ENCODE measurements at places on chromosomes 2 and 18.
A peak's percentile ranks its signal among the peaks of the same experiment; 100 is the strongest.

- no peak for DNase-seq
Observed at GRCh38 chr2:59308108-59308507, 1067.0 kb upstream of the FANCL start.

GRCh38 chr2:28523902-28524301, 28.0 kb downstream of the PLB1 start:
- DNase-seq, result no peak

DNA sequence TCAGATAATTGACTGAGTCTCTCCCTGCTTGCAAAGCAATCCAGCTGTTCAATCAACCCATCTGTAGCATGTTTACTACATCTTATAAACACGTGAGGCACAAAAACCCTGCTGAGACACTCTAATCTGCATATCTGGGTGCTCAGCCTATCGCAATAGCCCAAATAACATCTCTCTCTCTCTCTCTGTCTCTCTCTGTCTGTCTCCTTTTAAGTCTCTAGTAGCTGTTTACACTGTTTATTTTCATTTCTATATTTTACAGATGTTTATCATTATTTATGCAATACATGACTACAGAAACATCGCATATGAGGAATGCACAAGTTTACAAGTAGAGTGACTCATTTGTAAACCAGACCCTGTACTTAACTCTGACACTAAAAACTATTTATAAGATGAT, 422.1 kb upstream of the DSEL start:
- DNase-seq, result no peak

DNA sequence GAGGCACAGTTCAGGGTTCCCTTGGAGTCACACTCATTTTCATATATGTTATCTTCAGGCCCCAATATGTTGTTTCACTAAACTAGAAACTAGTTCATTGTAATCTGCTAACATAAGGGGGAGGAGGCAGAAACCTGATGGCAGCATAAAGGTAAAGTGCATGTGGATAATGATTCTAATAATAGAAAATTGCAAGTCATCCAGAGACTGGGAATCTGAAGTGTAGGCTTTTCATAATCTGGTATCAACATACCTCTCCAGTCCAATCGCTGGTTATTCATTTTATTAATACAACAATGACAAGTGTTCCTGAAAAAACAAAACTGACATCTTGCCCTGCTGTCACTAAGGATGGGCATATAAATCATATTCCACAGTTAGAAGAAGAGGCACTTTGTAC, 326.3 kb upstream of the ZNF804A start:
- DNase-seq, result no peak

GRCh38 chr2:86372641-86373502, 35.4 kb upstream of the REEP1 start:
- peak; percentile 49 for DNase-seq

DNA sequence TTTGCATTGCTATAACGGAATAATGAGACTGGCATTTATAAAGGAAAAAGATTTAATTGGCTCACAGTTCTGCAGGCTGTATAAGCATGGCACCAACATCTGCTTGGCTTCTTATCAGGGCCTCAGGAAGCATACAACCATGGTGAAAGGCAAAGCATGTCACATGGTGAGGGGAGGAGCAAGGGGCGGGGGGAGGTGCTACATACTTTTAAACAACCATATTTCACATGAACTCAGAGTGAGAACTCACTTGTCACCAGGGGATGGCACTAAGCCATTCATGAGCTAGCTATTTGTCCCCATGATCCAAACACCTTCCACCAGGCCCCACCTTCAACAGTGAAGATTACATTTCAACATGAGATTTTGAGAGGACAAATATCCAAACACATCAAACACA, 188.7 kb downstream of the MBD5 start:
- no peak for DNase-seq

DNA sequence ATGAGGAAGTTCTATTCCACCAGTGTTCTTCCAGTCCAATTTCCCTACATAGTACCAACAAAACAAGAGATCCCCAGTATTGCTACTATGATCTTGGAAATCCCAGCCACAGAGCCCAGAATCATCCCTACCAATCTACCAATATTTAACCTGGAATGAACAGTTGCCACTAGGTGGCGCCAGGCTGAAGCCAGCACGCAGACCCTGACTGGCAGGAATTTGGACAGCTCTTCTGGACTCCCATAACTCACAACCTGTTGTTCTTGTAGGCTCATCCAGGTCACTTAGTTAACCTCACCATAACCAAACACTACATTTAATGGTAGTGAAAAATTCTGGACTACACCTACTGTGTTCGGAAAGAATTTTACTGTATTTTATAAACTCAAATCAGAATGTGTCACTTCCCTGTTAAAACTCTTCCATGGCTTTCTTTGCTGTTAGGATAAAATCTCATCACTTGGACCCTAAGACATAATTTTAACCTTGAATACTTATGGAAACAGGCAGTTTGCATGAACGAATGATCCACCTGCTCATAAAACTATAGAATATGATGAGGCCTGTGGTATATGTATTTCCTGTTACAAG, 59.8 kb upstream of the SLC38A11 start:
- DNase-seq, result peak; percentile 37

GRCh38 chr18:48931680-48932461, 18.9 kb downstream of the SMAD7 start:
- DNase-seq, result no peak

DNA sequence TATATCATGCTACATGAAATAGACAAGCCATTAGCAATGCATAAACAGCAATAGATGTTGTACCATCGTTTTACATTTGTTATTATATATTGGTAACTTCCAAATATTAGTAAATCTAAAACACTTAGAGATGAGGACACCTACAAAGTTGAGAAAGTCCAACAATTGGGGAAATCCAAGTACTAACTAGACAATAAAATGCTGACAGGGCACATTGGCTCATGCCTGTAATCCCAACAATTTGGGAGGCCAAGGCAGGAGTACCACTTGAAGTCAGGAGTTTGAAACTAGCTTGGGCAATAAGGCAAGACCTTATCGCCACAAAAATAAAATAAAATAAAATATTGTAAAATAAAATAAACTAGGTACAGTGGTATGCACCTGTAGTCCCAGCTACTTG, 1023.1 kb downstream of the SUCLG1 start:
- no peak for DNase-seq

DNA sequence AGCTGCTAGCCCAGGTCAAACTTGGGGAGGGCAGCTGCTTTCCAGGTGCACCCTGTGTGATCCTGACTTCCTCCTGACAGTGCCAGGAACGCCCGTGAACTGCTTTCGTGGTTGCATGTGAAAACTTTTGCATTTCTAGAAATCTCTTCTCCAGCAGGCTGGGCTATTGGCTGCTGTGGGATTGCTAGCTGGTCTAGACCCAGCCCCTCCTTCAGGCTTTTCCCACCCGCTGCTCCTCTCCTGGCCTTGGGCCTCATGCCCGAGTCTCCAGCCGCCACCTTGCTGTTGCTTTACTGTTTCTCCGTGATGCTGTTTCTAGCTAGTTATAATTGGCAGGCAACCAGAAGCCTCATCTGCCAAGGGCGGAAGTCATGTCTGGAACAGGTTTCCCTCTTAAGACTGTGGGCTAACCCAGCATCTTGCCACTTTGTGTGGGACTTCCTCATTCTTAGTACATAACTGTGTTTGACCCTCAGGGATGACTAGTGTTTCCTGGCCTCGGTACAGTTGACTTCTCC, 27.0 kb upstream of the MGAT4A start:
- DNase-seq, result peak; percentile 48

GRCh38 chr2:41853427-41854191, 194.2 kb upstream of the PKDCC start:
- DNase-seq, result peak; percentile 57

DNA sequence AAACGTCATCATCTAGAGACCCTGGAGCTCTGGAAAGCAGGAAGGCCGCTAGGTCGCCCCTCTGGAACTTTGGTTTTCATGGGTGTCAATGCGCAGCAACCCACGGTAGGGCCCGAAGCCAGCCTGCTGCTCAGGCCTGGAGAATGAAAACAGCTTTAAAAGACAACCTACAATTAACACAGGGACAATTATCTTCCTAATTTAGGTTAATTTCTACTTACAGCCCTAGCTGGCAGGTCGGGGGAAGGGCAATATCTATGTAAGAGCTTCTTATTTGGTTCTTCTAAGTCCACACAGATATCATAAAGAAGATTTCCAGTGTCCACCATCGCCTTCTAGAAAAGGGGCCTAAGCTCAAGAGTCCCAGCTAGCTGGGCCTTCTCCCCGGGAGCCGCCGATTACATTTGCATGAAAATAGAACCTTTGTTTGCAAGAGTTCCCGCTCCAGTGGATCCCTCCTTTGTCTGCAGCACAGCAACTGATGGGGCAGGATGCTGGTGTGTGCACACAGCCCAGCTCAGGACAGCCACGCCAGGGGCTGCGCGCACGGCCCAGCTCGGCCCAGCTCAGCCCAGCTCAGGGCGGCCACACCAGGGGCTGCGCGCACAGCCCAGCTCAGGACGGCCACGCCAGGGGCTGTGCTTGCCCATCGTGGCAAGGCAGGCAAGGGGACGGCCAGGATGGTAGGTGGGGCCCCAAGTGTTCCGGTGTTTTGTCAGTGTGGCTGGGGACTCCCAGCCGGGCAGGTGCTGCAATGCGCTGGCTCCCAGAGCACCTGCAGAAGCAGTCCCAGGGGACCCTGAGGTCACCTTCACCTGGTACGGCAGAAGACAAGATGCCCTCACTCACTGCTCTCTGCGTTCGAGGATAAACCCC, 109.1 kb downstream of the HDAC4 start:
- DNase-seq, result no peak

DNA sequence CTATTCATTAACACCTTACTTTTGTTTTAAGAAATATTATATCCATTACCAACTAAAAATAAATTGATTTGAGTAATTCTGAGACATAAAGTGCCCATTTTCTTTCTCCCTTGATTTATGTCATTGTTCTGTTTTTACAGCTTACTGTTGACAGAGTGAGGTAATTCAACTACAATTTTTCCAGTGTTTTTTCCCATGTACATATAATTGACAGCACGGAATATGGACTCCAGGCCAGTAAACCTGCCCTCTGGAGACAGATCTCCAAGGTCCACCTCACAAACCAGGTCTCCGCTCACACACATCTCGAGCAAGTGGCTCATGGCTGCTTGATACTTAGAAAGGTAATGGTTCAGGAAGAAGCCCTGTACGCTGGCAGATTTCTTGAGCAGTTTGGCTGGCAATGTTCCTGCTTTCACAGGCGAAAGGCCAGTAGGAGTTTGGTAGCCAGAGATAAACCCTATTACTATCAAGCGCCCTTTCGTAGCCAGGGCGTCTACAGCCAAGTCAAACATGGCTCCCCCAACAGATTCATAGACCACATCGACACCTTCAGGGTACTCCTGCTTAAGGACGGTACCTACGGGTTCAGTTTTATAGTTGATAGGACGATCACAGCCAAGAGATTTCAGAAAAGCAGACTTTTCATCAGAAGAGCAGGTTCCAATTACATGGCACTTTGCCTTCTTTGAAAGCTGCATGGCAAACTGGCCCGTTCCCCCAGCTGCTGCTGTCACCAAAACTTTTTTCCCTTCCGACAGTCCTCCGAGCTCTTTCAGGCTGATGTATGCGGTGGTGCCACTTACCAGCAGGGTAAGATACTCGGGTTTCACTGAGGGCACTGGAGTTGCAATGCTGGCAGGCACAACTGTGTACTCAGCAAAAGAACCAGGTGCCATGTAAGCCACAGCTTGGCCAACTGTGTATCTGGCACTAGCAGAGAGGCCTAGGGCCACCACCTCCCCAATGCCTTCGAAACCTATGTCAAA, 7.4 kb downstream of the PTGR3 start:
- DNase-seq, result no peak

DNA sequence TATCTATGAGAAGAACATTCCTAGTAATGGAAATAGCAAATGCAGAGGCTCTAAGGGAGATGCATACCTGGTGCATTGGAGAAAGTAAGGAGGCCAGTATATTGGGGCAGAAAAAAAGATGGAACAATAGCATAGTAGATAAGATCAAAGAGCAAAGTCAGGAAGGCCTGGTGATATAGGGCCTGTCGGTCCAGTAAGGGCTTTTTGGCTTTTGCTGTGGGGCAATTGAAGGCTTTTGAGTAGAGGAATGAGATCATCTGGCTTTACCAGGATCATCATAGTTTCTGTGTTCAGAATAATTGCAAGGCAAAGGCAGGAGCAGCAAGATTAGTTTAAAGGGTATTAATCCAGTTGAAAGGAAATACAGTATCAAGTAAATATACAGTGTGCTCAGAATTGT, 111.8 kb downstream of the EHBP1 start:
- no peak for DNase-seq

GRCh38 chr2:230886671-230887071, 21.9 kb downstream of the ITM2C start:
- DNase-seq, result no peak

DNA sequence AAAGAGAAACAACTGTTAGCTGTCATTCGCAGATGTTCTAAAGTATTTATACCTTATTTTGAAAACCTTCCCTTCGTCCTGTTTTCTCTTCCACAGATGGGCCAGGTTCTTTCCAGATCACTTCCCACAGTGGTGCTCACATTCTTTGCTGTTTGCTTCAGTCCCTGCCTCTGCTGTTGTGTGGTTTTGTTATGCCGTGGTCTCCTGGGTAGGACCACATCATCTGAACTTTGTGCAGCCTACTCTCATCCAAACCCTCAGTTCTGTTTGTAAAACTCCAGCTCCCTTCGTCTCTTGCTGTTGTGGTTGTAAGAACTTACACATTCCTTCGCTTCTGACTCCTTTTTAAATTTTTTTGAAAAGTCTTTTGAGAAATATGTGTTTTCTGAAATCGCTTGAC, 38.1 kb downstream of the ZNF236 start:
- no peak for DNase-seq

DNA sequence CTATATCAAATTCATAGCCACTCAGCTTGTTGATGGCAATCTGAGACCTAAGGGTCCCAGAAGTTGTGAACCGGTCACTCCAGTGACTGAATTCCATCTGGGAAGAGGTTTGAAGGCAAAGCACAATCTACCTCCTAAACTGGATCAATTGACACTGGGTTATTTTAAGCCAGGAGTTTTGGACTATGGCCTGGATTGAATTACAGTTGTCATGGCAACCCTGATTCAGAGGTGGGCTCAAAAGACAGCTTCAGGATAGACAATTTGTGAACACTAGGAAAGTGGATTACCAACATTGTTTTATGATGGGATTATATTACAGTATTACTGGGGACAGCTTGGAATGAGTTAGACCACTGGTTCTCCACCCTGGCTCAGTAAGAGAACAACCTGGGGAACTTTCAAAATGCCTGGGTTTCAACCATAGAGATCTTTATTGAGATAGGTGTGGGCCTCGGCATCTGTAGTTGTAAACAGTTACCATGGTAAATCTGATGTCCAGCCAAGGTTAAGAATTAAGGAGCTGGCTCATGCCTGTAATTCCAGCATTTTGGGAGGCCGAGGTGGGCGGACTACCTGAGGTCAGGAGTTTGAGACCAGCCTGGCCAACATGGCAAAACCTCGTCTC, 58.8 kb downstream of the MFSD6 start:
- no peak for DNase-seq

GRCh38 chr2:148021059-148021861, at the start of gene MBD5:
MBD5 (plus strand) TSS chr2:148021091.
- no peak for DNase-seq

- no peak for DNase-seq
Observed at GRCh38 chr18:13256444-13257305, 38.1 kb downstream of the LDLRAD4 start.

- DNase-seq, result no peak
Observed at GRCh38 chr2:240921995-240922244, 15.8 kb downstream of the CROCC2 start.

- no peak for DNase-seq
Observed at GRCh38 chr2:240972201-240972600, 26.2 kb upstream of the SNED1 start.

Data from HTR-8/SVneo (cell line).